ENCODE measurements at places on chromosomes 16 and 17. TPM values are rescaled to one million over a fixed set of nuclear protein-coding genes. Genes with fewer than 3 reads are reported as not detected.
A peak's percentile ranks its signal among the peaks of the same experiment; 100 is the strongest.

The P4HB gene
- total RNA-seq = 1,065 TPM

The CCDC40 gene
- 1.4 TPM for total RNA-seq

The LCAT gene
- 2.1 TPM for total RNA-seq

The CLDN7 gene
- 306 TPM for total RNA-seq

The PPP1R9B gene
- 15.8 TPM for total RNA-seq

The ZP2 gene
- not detected for total RNA-seq

The TP53TG3F gene
- not detected for total RNA-seq

The VTN gene
- not detected for total RNA-seq

The LRRC46 gene
- not detected for total RNA-seq

The NOTUM gene
- 0.05 TPM for total RNA-seq

The ETV4 gene
- 1.9 TPM for total RNA-seq

DNA sequence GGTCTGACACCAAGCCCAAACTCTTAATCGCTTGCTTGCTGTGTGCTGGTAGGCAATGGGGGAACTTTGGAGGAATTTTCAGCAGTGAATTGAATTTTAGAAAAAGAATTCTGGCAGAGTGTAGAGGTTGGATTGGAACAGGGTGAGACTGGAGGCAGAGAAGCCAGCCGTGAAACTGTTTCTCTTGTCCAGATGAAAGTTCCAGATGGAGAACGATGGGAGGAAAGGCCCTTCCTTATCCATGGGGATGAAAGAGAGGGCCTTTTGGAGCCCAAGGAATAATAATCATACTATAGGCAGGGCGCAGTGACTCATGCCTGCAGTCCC lies 26.0 kb downstream of the NEUROD2 start:
- DNase-seq = no peak

DNA sequence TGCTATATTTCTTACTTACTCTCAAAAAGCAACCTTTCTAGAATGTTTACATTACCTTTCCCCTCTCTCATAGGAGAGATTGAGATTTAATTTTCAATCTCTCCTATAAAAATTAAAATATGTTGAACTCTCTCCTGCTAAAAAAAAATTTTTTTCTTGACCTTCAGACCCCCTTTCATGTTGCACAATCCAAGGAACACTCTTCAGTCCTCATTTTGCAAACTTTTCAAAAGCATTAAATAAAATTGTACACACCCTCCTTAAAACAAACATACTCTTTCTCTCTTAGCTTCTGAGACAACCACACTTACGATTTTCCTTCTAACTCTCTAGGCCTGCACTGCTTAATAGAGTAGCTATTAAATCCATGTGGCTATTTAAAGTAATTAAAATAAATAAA lies 8.6 kb upstream of the ABCA6 start:
- DNase-seq = no peak

DNA sequence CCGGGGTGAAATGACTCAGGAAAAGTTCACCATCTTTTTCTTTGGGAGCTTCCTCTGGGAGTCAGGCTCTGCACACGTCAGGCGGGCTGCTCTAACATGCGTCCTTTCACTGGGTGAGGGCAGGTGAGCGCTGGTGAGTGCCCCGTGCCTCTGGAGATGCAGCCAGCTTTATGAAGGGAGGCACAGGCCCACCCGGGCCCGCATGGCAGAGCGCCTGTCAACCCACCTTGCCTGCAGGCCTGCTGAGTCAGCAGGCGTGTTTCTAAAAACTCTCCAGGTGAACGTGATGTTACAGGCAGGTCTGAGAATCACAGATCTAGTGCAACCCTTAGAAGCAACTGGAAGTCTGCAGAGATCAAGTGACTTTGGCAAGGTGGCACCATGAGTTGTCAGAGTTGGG lies 18.4 kb downstream of the MAP1LC3B start:
- DNase-seq = no peak

GRCh38 chr16:66682271-66682670 lies 14.3 kb downstream of the CMTM4 start:
- DNase-seq = peak; percentile 96

DNA sequence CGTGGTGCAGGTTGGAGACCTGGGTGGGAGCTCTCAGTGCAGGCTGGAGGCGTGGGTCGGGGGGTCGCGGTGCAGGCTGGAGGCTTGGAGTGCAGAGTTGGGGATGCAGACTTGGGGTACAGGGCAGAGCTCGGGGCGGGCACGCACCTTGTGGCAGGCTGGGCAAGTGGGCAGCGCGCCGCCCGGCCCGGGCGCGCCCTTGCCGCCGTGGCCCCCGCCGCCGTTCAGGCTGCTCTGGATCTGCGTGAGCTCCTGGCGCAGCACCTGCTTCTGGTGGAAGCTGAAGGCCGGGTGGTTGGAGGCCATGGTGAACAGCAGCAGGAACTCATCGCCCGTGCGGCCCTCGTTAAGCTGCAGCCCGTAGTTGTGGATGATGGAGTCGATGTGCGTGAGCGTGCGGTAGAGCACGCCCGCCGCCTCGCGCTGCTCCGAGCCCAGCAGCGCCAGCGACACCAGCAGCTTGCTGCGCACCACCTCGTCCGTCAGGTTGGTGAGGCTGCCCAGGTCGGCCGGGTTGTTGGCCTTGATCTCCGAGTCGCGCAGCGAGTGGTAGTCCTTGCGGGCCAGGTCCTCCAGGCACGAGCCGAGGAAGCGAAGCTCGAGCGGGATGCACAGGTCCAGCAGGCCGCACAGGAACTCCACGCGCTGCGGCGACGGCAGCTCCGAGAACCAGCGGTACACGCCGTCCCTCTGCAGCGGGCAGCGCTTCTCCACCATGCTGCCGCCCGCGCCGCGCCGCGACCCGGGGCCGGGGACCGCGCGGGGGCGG lies 1.1 kb downstream of the ZCCHC14 start:
- no peak for DNase-seq

DNA sequence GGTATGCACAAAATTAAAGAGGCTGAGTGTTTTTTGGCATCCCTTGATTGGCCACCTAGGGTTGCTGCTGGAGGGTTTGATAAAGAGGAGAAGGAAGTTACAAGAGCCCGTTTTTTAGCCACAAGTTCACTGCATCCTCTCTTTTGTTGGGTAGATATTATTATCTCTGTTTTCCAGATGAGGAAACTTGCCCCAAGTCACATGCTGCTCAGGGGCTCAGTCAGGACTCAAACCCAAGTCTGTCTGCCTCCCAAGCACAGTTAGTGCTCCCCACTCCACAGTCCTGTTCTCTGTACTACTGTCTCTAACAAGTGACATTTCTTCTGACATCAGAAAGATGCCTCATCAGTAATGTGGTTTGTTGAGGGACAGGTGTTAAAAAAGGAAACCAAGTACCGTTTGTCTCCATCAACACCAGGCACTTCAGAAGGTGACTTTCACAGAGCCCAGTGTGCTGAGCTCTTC lies 1.4 kb downstream of the NT5M start:
- no peak for DNase-seq

- no peak for DNase-seq
Measured at GRCh38 chr17:5672141-5672540, 87.8 kb upstream of the NLRP1 start.

DNA sequence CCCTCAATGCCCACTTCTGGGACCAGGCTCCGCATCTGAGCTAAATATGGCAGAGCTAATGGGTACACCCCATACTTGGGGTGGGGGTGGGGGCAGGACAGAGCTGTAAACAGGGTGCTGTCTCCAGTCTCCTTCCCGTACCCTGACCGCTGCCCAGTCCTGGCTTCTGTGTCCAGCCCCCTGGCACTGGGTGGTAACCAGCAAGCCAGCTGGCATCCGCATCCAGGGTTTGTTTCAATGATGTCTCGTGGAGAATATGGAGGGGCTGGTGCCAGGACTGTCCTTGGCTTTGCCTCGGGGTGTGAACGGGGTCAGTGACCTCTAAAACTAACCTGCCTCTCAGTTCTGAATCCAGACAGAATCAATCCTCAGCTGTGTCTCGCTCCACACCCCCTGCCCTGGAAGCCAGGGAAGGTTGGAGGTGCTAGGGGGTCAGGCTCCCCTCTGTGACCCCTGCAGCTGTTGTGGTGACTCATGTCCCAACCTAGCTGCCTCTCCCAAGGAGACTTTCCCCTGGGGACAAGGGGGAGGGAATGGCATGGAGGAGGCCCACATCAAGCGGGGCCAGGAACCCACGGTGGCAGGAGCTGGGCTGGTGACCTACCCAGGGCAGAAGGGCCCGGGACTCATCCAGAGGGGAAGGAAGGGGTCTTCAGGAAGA lies 1.5 kb upstream of the PNMT start:
- DNase-seq = no peak

DNA sequence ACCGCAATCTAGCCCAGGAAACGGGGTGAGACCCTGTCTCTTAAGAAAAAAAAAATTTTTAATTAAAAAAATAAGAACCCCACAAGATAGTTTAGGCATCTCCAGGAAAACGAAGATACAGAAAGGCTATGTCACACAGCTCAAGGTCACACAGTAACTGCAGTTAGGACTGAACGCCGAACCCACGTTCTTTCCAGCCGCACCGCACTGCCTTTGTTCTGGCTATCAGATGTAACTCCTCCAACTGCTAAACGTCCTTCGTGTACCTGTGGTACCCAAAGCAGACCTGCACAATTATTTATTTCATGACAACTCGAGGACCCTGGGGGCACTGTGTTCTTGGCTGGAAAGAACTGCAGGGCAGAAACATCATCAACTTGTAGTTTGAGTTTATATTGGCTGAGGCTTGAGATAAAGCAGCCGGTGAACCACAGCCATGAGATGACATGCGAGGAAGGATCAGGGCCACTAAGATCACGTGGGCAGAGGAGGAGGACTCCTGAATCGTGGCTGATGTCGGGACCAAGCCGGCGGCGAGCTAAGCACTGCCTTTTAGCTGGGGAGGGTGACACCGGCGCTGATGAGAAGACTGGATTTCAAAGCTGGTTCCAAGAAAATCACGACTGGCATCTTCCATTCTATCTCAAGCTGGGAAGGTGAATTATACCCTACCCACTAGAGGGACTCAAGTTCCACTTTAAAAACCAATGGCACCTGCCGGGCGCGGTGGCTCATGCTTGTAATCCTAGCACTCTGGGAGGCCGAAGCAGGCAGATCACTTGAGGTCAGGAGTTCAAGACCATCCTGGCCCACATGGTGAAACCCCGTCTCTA lies 20.7 kb upstream of the MNT start:
- DNase-seq = no peak

GRCh38 chr17:64492481-64493109 lies 4.3 kb downstream of the POLG2 start:
- DNase-seq = no peak

GRCh38 chr17:62093188-62094155 lies 28.4 kb upstream of the MED13 start:
- peak; percentile 99 for DNase-seq

DNA sequence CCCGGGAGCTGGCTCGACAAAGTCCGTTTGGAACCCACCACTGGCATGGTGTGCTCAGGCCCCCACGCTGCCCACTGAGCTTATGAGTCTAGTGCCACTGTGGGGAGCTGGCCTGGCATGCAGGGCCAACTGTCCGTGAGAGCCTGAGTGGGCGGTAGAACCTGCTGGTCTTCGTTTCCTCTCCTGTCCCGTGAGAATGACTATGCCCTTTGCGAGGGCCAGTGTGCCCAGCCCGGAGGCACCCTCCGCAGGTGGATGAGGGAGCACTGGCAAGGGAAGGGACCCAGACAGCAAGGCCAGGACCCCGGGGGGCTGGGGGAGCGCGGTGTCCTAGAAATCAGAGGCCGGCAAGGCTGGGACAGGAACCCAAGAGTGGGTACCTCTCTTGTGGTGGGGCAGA lies 3.2 kb downstream of the BAIAP3 start:
- DNase-seq = no peak

- DNase-seq = no peak
Measured at GRCh38 chr17:40015005-40015997, at the start of gene CSF3. TSS of gene CSF3 (plus strand) at chr17:40015440. CDS start at chr17:40015475, 35 bp downstream.

- no peak for DNase-seq
Measured at GRCh38 chr17:47983492-47984223, 12.7 kb downstream of the CDK5RAP3 start.

DNA sequence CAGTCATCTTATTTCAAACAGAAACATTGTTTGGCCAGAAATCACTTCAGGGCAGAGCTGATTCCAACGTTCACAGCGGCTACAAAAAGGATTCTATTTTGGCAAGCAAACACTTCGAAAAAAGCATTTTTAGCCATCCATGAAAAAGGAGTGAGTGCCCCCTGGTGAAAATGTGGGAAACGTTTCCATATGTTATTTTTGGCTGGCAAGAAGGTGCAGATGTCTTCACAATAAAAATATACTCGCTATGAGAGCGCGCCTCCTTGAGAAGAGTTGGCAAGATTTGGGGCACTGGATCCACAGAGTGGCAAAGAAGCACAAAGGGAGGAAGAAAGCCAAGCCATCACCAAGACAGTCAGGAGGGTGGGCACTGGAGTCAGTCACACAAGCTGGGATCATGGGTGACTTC lies 191.1 kb downstream of the CHD9NB start:
- peak; percentile 60 for DNase-seq

DNA sequence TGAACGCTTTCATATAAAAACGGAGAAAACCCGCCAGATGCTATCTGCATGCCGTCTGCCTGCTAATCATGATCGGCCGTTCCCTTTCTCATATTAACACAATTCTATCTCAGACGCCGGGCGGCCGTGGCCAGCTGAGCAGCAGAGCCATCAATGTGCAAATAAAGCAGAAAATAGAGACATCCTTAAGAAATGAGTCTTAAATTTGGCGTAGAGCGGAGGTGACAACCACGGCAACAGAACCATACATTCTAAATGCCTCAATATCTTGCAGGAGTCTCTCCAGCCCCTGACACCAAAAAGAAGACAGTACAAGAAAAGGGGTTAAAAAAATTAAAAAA lies 2.7 kb upstream of the IRX5 start:
- DNase-seq = no peak

DNA sequence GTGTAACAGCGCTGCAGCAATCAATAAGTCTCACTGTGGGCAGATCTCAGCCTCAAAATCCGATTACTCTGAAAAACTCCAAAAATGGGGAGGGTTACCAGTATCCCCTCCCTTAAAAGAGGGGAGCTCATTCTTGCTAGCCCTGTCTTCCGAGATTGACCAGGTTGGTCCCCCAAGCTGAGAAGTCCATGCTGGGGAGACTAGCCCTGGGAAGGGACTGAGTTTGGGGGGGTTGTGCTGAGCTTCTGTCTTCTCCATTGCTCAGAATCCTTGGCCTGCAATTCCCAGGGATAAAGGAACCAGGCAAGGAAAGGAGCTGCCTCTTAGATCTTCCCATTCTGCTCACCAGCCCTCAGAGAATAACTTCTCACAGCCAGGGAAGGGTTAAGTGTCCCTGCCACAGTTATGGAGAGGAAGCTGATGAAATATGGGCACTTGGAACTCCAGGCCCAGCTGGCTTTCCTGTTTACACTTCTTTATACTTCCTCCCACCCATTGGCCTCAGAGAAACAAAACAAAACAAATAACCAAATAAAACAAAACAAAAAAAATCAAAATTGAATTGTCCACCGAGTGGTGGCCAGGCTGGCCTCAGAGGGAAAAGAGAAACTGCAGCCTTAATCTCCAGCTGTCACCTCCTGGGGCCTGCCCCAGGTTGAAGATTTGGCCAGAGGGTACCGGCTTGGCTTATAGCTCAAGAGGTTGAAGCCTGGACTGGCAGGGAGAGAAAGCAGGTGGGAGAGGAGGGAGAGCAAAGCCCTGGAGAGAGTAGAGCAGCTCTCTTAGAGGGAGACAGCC lies 2.6 kb downstream of the HOXB3 start:
- DNase-seq = no peak

DNA sequence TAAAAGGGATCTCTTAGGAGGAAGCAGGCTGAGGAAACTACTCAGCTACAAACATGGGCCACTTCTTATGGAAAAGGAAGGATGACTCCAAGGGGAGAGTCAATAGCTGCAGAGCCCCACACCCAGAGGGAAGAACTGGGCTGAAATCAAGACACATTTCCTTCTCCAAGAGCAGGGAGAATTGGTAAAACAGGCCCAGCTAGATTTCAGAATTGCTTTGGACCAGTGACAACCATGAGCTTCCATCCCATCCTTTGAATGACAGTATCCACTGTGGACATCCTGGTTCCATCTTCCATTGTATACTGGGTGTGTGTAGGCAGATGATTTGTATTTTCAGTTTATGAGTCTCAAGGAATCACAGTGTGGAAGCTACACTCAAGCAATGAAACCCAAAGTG lies 267.5 kb downstream of the IRF8 start:
- no peak for DNase-seq

Measured in renal cortical epithelial cell (primary cell).